Muscle of arm (tissue), 14 donors: ENCODE measurements at places on chromosomes 11 and 22. TPM values are rescaled to one million over a fixed set of nuclear protein-coding genes. Genes with fewer than 3 reads are reported as not detected.
A peak's percentile ranks its signal among the peaks of the same experiment; 100 is the strongest.

DNA sequence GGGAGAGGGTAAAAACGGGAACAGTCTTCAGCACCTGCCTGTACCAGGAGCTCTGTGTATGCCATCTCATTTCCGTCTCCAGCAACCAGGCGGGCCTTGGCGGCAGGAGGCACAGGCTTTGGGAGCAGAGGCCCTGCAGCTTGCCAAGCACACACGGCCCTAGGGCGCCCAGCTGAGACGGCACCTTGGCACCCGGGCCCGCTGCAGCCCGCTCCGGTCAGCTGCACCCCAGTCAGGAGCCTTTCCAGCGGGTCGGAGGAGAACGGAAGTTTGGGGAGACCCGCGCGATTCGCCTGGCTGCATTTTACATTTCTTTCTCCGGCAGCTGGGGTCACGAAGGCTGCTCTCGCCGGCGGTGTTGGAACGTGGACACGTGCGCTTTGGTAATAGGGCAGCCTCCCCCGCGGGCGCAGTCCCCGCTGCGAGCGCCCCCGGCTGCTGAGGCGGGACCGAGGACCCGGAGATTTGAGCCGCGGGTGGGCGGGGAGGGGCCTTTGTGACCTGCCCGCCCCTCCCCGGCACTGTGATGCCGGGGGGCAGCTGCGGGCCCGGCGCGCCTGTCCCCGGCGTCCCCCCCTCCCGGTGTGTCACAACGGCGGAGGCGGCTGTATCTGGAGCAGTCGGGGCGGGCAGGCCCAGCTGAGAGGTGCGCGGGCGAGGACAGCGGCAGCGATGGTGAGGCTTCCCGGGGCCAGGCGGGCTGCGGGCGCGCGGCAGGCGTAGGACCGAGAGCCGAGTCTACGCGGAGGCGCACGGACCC, at the start of gene TUBA8:
Gene TUBA8 (plus strand): TSS at position 616 of the 760 bp plus-strand sequence. CDS start 57 bp downstream, at position 673.
- peak; percentile 23 for DNase-seq

- DNase-seq: no peak
Measured at GRCh38 chr11:60889869-60890311, 16.5 kb downstream of the PRPF19 start.

DNA sequence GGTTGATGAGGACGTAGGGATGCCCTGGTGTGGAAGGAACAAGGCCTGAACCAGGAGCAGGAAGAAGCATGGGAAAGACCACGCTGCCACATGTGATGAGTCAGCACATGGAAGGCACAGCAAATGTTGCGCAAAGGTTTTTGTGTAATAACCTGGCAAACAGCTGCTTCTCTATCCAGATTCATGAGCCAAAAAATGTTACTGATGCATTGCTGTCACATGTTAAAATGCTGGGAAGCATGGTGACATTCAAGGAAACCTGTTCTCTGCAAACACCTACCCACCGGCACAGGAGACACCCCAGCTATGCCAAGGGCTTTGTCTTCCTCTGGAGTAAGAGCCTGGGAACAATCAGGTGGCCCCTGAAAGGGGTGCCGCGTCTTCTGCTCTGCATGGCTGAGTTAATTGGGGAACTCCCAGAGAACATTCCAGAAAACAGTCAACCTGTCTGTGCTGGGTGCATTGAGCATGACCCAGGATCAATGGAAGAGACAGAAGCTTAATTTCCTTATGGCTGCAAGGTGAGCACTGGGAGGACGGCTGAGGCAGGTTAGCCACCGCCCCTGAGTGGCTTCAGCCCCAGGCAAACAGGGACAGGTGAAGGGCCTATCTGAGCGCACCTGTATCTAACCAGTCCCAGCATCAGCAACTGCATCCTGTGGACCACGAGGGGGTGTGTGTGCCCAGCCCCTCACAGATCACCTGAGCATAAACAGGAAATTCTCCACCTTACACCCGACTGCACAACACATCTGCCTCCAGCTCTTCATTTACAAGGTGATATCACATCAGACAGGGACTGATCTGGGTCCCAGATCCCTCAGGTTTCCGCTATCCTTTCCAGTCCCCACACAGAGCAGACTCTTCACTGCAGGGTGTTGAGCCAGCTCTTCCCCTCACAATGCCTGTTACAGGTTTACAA, 108.4 kb downstream of the GGTLC2 start:
- DNase-seq: no peak

DNA sequence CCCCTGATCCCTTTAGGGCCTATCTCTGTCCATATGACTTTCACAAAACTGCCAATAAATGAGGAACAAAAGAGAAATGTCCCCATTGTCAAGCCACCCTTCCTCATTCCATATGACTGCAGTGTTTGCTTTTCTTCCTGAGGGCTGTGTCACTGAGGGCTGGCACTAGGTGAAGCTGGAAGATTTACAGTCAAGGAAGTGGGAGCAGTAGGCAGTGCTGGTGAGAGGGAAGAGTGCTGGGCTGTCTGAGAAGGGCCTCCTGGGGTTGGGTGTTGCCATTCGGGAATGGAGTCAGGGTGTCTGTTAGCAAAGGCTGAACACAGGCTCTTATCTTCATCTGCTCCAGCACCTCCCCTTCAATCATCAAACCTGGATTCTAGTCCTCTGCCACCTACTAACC, 30.9 kb downstream of the INSC start:
- DNase-seq: no peak

GRCh38 chr22:27514601-27515523, 286.7 kb downstream of the MN1 start:
- peak; percentile 88 for DNase-seq

DNA sequence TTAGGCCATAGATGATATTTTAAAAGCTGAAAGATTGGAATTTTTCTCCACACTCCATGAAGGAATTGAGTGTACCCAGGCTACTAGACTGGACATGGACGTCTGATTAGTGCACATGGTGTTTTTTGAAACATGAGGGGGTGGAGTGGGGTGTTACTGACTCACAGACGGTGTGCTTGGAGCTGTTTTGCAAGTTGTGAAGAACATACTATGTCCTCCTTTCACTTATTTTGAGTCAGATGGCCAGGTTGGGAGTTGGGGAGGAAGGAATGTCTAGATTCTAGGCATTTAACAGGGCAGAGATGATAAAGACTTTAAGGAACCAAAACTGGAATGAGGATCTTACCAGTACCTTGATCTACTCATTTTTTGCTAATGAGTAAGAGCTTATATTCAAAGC, 158.1 kb upstream of the MTNR1B start:
- DNase-seq: no peak

DNA sequence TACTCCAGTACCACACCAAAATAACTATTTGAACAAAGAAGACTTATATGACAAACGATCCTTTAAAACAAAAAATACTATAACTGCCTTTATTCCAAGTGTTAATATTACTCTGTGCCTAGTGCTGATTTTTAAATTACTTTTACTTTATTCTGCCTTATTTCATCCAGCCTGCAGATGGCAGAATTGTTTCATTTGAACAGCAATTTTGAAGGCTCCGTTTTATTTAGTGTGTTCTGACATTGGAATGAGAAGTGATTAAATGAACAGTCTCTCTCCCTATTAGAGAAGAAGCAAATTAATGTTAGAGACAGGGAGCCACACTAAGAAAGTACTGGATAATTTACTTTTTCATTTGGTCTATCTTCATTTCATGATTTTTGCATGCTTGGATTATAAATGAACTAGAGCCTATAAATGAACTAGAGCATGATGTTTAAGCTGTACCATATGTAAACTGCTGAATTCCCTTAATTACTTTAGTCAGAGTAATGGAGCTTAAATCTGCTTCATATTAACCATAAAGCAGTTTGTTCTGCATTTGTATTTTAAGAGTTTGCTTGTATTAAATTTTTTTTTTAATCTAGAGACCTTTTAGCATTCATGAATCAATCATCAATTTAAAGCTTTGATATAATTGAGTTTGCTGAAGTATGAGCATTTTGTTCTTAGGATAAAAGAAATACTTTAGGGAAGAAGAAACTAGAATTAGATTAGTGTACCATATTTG, 9.8 kb downstream of the PDHX start:
- peak; percentile 41 for DNase-seq

SMTNL1 gene
- 228 TPM for polyA plus RNA-seq
